Right renal cortex interstitium (tissue), 3 donors: ENCODE measurements at places on chromosomes 16 and 17. TPM values are rescaled to one million over a fixed set of nuclear protein-coding genes. Genes with fewer than 3 reads are reported as not detected.

DNA sequence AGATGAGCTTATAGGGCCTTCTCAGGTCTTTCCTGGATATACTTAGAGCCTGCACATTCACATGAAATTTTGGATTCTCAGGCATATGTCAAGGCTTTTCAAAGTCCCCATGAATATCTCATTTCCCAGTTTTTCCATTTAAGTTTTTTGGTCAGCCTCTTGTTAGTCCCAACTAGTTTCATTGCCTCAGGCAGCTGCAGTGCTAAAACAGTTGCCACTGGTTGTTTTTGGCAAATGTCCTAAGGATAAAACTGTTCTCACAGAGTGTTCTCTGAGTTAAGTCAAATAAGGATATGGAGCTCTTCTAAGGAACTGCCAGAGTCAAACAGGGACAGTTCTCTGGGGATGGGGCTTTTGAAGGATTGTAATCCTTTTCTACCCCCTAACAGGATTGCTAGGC lies 39.9 kb upstream of the ABCC11 start:
- no peak for DNase-seq

- no peak for DNase-seq
Observed at GRCh38 chr17:81494626-81495377, 17.8 kb downstream of the ACTG1 start.

DNA sequence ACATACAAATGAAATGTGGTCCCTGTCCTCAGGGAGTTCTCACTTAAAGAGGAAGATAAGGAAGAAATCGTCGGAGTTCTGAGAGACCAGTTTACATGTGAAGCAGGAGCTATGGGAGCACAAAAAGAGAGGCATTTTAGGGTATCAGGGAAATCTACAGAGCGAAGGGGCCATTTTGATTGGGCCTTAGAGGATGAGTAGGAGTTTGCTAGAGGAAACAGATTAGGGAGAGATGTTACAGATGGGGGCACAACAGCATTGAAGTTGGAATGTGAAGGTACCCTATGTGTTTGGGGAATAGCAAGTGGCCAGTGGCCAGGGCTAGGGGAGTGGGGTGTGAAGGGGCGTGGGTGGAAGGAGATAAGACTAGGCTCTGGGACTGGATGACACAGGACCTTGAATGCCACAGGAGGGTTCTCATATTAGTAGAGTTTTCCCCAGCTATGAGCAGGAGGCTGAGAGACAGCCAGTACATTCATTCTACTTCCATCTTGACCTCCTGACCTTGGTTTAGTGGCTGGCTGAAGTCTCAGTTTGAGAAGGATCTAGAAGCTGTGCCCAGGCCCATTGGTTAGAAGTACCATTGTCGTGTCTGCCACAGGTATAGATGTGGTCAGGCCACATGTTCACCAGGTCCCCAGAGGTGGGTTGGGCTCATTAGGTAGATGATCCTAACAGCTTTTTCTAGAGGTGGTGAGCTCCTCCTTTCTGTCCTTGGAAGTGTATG lies 34.8 kb downstream of the CPNE2 start:
- no peak for DNase-seq

DNA sequence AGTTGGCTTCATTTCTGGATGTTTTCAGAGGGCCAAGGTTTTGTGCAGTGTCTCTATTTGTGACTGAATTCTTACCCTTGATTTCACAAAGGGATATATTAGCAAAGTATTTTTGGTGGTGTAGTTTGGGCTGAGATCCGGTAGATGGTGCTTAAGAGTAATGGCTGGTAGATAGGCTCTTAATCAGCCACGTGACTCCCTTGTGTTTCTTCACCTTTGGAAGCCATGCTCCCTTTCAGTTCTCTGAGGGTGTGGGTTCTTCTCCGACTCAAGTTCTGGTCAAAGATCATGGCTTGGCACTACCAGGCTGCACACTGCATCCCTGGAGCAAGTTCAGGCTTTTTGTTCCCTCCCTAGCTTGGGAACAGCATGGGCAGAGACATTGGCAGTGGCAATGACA lies 887.3 kb downstream of the CDH8 start:
- no peak for DNase-seq

PRAC1 gene
- not detected for polyA plus RNA-seq
